CD4-positive, alpha-beta T cell treated with Interleukin-1 beta for 1 hour (primary cell): ENCODE measurements at places on chromosomes 5 and 9.

DNA sequence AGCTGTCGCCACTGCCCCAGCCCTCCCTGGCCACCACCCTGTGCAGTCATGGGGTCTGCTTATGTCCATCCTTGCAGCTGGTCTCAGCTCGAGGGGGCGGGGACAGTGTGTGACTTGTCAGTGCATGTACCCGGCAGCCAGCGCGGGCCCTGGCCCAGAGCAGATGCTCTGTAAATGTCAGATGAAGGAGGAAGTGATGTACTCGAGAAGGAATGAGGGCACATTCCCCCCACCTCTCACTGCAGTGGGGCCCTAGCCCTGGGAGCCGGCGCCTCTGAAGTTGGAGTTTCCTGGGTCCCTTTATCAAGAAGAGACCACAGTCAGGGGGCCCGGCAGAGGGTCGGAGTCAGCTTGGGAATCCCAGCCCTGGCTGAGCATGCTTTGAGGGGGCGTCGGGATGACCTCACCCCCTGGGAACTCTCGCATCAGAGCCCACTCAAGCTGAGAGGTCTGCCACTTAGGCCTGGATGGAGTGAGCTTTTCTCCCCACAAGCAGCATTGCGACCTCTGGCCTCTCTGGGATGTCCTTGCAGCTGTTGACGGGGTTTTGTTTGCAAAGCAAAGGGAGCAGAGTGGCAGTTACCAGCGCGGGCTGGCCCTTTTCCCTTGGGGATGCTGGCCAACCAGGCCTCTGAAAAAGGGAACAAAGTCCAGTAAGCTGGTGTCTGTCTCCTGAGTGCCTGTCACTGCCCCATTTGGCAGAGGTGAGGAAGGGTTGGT lies 19.0 kb downstream of the NEURL1B start:
- DNase-seq, result peak; percentile 46

DNA sequence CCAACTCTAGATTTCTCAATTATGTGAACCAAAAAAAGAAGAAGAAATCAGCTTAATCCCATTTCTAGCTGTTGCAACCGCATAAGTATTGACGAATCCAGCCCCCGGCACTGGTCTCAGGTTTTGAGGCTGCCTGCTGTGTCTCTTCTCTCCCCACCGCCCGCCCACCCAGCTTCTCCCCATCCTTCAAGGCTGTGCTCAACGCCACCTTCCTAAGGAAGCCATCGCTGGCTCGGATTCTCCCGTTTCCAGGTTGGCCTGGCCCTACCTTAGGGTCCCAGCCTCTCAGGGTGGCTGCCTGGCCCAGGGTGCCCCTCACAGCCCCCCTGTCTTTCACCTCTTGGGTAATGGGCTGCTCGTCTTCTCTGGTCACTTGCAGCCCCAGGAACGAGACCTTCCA lies 77.8 kb downstream of the HRH2 start:
- no peak for DNase-seq

GRCh38 chr5:139481580-139482049 lies 943 bp downstream of the STING1 start:
- DNase-seq, result no peak

DNA sequence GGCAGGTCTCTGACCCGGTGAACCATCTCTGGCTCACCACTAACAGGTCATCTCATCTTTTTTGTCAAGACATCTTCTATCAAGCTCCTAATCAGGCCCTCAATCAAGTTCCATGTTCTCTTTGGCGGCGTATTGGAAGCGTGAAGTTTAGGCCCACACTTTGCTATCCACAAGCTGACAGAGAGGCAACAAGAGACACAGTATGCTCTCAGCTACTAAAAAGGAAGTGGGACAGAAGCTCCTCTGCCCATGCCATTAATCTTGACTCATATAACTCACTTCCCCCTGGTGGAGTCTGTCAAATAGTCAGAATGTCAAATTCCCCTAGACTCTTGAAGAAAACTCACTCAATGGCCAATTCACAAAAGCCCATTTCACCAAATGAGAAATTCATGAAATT lies 77.6 kb upstream of the TMC1 start:
- DNase-seq, result peak; percentile 27

- no peak for DNase-seq
These were observed 69.4 kb downstream of the LMNB1 start for GRCh38 chr5:126846344-126846743.

DNA sequence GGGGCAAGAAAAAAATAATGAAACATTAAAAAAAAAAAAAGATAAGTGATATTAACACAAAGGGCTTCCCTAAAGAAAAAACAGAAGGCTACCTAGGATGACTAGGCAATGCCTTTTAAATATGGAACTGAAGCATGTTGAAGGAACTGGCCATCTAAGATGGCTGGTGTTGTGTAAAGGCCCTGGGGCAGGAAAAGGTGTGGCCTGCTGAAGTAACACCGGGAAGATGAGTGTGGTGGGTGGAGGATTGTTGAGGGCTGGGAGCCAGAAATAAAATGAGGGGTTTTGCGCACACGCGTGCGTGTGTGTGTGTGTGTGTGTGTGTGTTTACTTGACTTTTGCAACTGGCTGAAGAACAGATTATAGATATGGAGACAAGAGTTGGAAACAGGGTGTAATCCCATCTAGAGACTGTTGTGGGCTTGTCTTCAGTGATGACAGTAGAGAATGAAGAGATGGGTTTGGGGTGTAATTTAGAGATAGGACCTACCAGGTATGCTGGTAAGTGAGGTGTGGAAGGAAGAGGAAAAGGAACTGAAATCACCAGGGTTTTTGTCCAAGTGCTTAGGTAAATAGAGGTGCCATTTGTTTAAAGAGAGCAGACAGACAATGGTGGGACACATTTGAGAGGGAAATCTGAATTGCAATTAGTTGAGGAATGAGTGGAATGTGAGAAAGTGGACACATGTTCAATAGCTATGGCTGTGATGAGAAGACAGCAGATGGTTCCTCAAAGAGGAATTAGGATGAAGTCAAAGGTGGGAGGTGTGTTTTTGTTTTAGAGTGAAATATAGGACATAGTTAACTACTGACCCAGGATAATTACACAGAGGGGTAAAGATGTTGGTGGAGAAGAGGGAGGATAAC lies 33.9 kb downstream of the RAD23B start:
- no peak for DNase-seq

GRCh38 chr5:61866930-61867329 lies 439.1 kb upstream of the KIF2A start:
- no peak for DNase-seq

- peak; percentile 38 for DNase-seq
These were observed 21.4 kb upstream of the FLT4 start for GRCh38 chr5:180670586-180671359.

- no peak for DNase-seq
These were observed 172.7 kb upstream of the MEF2C start for GRCh38 chr5:89055695-89056085.

DNA sequence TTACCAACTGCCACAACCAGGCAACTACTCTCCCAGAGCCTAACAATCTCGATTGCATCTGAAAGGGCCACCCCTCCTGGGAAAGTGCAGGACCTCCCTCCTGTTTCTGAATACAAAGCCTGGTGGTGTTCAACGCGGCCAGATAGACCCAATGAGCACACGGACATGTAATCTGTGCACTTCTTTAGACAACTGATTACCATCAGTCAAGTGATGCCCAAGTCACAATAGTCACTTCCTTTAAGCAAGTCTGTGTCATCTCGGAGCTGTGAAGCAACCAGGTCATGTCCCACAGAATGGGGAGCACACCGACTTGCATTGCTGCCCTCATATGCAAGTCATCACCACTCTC lies 739 bp downstream of the C9orf72 start:
- DNase-seq, result peak; percentile 83

- DNase-seq, result no peak
These were observed 15.7 kb downstream of the ANKDD1B start for GRCh38 chr5:75626959-75627358.

GRCh38 chr9:91411096-91411771 lies 12.4 kb downstream of the NFIL3 start:
- DNase-seq, result no peak

DNA sequence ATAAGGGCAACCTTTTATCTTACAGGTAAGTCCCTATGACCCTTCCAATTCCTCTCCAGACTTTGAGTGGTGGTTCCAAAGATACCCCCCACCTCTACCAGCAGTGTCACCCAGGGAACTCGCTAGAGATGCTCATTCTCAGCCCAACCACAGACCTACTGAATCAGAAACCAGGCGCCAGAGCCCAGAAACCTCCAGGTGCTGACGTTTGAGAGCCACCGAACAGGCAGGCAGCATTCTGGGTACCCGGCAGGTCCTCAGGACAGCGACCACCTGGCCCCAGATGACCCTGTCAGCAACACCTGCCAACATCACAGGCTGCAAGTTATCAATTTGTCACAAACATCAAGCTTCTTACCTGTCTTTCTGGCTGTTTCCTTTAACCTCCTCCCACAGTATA lies 19.5 kb downstream of the RAPGEF1 start:
- DNase-seq, result peak; percentile 36

GRCh38 chr5:60492958-60493357 lies 207.0 kb downstream of the DEPDC1B start:
- DNase-seq, result no peak

- DNase-seq, result no peak
These were observed 450.3 kb upstream of the CLINT1 start for GRCh38 chr5:158309088-158309807.

GRCh38 chr5:9405196-9405754 lies 140.6 kb downstream of the SEMA5A start:
- no peak for DNase-seq

DNA sequence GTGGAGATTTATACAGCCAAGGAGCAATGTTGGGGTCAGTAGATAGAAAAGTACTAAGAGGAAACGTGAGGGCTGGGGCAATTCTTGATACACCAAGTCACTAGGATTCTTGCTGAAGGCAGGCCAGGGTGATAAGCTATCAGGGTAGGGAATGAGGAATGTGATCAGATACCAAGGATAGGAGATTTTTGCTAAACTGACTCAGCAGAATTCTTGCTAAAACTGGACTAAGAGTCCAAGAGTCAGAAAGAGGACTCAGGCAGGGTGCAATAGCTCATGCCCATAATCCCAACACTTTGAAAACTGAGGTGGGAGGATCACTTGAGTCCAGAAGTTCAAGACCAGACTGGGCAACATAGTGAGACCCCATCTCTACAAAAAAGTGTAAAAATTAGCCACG lies 71.7 kb downstream of the ENTREP1 start:
- DNase-seq, result no peak

DNA sequence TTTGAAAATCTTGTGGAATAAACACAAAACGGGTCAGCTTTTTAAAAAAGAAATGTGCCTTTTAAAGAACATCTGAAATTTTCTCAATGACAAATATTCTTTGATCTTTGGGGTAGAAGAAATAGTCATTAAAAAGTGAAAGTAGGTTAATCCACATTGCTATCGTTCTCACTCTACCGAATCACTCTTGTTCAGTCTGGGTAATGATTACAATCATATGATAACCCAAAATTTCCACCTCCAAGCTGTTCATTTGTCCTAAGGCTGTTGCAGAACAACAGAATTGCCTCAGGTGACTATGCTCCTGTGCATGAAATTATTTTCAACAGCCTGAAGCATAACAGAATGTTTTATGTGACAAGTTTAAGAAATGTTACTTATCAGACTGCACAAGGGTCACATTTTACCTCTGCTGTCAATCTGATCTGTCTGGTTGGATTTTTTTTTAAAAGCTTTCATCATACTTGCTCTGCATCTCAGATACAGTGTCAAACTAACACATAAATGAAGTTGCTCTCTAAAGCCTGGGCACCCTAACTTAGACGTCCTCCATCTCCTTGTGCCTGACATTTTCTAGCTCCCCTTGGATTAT lies 227.3 kb downstream of the LURAP1L start:
- no peak for DNase-seq

DNA sequence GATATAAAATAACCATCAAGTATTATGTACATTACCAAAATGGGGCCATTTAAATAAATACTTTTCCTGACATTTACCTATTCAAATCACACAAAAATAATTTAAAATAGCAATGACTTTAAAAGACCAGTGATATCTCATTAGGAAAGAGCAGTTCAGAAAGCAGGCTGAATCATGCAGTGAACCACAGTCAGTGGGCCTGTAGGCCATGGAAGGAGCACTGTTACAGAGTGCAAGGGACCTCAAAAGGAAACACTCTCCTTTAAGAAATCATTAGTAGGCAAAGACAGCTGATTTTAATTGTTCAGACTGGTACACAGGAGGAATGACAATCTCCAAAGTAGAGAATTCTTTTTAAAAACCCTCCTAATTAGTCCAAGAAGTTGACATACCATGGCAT lies 283.5 kb upstream of the EFNA5 start:
- no peak for DNase-seq

GRCh38 chr5:160188141-160189015 lies 40.9 kb upstream of the FABP6 start:
- DNase-seq, result no peak

DNA sequence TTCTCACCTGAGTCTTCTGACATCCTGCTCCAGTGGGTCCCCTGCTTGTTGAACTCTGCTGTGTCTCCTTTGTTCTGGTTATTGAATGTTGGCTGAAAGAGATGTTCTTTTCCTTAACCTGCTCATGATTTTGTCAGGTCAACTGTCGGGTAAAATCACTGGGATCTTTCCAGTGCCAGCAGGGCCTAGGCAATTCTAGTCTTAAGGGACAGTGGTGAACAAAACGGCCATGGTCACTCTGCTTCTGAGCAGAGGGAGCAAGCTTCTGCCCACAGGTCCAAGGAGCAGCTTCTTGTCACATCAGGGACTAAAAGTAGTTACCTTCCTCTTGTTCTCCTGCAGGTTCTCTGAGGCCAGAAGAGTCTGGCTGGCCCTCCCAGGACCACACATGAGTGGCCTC lies 65.6 kb downstream of the SEC61B start:
- no peak for DNase-seq

DNA sequence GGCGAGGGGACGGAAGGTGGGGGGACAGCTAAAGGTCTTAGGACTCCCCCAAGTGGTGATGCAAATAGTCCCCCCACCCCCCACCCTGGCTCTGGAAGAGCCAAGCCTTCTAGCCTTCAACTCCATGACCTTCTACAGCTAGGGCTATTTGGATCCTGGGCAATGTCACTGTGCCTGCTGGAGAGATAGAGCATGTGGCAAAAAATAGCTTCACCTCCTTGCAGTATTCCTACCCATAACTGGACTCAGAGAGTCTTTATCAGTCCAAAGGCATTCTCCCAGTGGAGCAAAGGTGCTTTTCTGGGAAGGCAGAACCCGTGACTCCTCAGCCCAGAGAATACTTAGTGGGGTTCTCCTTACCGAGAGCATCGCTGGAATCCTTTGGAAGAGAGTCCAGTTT lies 48.9 kb upstream of the PPARGC1B start:
- no peak for DNase-seq

- DNase-seq, result no peak
These were observed 164.3 kb upstream of the OTULINL start for GRCh38 chr5:14417276-14417730.

- DNase-seq, result no peak
These were observed 87.0 kb upstream of the MTAP start for GRCh38 chr9:21715408-21715807.

GRCh38 chr5:57802131-57802530 lies 319.5 kb upstream of the ACTBL2 start:
- DNase-seq, result no peak

DNA sequence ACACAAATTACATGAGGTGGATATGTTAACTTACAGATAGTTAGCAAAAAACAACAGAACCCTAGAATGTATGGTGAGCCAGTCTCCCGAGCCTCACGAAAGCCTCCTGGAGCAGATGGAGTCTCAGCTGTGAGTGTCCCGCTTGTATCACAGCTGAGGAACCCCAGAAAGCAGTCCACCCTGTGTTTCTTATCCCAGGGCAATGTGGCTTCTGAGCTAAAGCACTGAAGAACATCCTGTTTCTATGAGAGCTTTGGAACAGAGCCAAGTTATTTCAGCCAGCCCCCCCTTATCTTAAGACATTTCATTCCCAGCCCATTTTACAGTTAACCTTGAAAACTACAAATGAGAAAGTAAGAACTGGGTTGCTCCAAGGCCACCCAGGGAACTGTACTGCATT lies 1220.9 kb upstream of the CDH6 start:
- no peak for DNase-seq
